ENCODE measurements at places on chromosomes 5 and 9.

- no peak for DNase-seq
Measured at GRCh38 chr5:34737731-34738130, 81.6 kb downstream of the RAI14 start.

DNA sequence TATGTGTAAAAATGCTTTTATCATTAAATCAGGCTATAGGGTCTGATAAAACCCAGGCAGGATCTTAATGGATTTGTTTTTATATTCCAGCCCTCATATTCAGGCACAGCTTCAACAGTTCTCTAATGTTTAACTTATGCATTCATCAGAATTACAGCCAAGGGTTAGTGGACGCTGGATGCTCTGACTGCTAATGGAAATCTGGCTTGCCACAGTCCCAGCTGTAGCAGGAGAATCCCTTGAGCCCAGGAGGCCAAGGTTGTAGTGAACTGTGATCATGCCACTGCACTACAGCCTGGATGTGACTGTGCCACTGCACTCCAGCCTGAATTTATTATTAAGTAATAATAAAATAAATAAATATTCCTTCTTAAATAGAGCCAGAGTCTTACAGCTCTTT, 98.0 kb downstream of the SLC25A46 start:
- DNase-seq = no peak

DNA sequence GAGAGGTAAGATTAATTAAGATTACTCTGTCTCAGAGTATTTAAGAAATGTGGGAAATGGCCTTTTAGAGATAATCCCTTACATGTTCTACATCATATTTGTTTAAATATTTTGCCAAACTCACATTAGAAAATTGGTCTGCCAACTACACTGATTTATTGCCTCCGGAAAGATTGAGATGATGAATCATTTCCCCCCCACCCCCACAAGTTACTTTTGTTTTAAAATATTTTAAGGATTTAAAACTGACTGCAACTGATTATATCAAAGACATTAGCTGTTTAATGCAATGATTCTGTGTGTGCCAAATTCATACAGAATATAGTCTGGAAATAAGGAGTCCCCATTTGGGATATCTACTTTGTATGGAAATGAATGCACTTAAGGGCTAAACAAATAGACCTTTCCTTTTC, 674.4 kb downstream of the PRR16 start:
- no peak for DNase-seq

DNA sequence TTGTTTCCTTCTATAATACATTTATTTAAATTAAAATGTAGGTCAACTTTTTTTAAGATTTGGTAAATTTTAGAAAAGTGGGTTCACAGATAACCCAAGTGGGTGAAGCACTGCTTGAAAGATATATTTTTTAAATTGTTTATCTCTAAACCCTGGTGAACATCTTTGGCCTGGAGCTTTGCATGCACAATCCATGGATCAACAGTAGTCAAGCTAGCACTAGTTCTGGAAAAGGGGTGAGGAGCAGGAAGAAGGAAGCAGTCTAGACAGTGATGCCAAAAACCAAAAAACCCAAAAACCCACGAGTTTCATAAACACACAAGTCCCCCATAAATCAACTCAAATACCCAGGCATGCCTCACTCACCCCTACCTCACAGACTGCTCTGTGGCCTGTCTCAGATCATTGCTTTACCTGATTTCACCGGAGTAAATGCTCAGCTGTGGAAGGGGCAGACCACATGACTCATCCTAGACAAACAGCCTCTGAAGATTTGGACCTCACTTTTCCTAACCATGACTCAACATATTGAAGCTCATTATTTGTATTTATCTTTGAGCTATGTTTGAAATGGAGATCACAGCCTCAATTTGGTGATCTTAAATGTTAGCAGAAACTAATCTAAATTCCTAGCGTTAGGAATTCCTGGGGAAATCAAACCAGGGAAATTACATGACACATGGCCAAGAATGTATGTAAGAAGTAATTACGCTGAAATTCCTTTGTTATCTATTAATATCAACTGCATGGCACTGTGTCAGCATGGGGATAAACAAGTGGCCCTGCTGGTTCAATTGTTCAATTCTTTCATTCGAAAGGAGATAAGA, 149.6 kb downstream of the ZNF608 start:
- no peak for DNase-seq

GRCh38 chr5:127205147-127205546, 85.4 kb upstream of the MEGF10 start:
- no peak for DNase-seq

DNA sequence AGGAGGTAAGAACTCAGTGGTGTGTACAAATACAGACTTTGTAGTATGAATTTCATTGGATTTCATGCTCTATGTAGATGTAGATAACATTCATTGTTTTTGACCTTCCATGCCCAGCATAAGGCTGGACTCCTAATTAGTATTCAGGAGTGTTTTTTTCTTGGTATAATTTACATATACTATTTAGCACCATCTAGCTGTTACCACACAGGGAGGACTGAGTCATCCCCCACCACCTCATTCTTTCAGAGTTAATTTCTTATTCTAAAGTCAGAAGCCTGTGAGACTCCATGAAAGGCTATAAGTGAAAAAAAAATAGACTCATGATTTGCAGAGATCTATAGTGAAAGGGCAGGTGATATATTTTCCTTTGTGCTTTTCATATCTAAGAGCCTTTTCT, 555.0 kb downstream of the PRR16 start:
- DNase-seq = no peak

- DNase-seq = no peak
Measured at GRCh38 chr5:92002721-92003274, 619.7 kb upstream of the ARRDC3 start.

DNA sequence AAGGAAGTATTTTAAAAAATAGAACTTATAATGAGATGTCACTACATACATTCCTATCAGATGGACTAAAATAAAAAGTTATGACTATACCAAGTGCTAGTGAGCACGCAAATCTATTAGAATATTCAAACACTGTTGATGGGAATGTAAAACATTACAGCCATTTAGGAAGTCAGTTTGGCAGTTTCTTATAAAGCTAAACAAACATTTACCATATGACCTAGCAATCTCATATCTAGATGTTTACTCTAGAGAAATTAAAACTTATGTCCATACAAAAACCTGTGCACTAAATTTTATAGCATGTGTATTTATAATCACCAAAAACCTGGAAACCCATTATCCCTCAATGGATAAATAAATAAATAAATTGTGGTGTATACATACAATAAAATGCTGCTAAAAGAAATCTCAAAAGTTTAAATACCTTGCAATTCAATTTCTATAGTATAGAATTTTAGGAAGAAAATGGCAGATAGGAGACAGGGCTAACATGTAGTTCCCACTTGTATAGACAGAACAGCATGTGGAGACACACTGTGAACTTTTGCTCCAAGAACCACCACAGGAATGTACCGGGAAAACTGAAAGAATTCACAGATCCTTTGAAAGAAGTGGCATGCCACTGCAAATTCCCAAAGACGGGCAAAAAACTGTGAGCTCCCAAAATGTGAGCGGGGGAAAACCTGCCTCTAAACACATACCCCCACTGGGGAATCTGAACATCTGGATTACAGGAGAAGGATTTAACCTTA, 174.6 kb upstream of the SPEF2 start:
- no peak for DNase-seq

Measured in activated T-cell treated with anti-CD3 and anti-CD28 coated beads for 24 hours (primary cell).